Mucosa of gallbladder (tissue), 1 donor: ENCODE measurements at places on chromosomes 1 and 21.

DNA sequence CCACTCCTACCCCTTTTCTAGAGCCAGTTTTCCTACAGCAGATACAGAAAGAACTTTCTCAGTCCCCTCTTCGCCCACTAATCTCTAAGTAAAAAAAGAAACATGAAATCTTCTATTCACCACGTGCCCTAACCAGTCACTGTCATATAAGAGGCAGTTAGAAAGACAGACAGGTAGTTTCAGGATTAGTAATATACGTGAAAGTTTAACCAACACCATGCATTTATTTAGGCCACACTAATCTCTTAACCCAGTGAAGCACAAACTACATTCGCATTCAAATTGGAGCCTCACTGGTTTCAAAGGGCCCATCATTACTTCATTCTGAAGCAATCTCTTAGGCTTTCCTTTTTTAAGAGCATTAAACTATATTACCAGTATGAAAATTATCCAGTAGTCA, 10.1 kb downstream of the GPATCH2 start:
- no peak for DNase-seq

- DNase-seq = no peak
Observed at GRCh38 chr1:100791586-100791985, 72.0 kb downstream of the VCAM1 start.

- DNase-seq = no peak
Observed at GRCh38 chr1:160451119-160451858, 50.9 kb downstream of the VANGL2 start.

GRCh38 chr1:178490136-178490535, 6.6 kb downstream of the CLEC20A start:
- DNase-seq = no peak

GRCh38 chr1:2299131-2299627, 71.1 kb downstream of the SKI start:
- DNase-seq = no peak

GRCh38 chr1:165747632-165748447, 20.8 kb downstream of the TMCO1 start:
- DNase-seq = peak; percentile 59

DNA sequence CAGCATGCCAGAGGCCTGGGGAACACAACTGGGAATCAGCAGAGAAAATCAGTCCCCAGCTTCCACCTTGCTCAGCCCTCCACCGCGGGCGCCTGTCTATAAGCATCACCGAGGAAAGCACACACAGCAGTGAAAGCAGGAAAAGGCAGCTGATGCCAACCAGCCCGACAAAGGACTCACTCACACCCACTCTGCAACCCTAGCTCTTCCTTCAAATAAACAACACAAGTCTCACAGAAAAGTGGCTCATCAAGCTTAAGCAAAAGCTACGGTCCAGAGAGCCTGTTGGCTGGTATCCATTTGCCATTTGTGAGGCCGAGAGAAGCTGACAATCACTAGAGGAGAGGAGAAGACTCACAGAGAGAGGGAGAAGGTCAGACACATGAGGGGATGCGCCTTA, 27.1 kb downstream of the MRAP start:
- no peak for DNase-seq

DNA sequence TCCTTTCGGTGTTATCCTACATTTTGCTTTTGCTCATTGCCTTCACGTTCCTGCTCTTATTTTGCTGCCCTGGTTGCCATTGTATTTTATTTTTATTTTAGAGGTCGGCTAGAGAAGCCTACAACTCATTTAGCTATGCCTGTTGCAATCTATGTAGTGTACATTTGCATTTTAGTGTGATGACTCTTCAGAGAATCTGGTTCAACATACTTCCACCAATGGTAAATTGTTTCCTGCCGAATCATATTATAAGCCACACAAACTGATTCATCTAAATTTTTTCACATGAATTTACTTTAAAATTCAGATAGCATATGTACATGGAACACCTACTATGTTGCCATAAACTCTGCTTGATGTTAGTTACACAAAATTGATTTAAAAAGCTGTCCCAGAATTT, 1596.9 kb downstream of the PLA2G4A start:
- DNase-seq = no peak

- no peak for DNase-seq
Observed at GRCh38 chr1:35615440-35615839, 25.9 kb downstream of the PSMB2 start.

GRCh38 chr1:115620453-115620852, 21.3 kb upstream of the VANGL1 start:
- no peak for DNase-seq

DNA sequence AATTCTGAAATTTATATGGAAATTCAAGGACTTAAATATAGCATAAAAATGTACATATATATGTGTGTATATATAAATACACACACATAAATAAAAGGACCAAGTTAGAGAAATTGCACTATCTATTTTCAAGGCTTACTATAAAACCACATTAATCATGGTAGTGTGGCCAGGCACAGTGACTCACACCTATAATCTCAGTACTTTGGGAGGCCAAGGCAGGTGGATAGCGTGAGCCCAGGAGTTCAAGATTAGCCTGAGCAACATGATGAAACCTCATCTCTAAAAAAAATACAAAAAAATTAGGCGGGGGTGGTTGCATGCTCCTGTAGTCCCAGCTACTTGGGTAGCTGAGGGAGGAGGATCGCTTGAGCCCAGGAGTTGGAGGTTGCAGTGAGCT, 171.4 kb upstream of the GORAB start:
- DNase-seq = no peak

- DNase-seq = no peak
Observed at GRCh38 chr1:197955486-197956394, 38.6 kb downstream of the LHX9 start.

DNA sequence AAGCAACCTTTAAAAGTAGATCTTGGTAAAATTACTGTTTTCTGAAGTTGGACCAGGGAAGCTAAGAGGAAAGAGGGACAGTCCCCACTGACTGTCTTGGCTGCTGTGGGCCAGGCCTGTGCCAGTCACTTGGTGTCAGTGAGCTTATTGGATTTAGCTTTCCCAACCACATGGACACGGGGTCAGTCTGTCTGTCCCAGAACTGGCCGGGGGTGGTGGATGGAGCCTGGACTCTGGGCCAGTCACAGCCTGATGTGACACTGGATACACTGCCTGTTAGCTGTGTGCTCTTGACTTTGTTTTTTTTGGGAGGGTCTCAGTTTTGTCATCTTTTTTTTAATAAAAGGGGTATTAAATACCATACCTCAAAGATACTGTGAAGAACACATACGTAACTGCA, 96.7 kb downstream of the GALNT2 start:
- no peak for DNase-seq

- no peak for DNase-seq
Observed at GRCh38 chr1:161217831-161218230, 2.7 kb downstream of the FCER1G start.

GRCh38 chr21:24955275-24955961, 651.9 kb downstream of the MRPL39 start:
- no peak for DNase-seq

DNA sequence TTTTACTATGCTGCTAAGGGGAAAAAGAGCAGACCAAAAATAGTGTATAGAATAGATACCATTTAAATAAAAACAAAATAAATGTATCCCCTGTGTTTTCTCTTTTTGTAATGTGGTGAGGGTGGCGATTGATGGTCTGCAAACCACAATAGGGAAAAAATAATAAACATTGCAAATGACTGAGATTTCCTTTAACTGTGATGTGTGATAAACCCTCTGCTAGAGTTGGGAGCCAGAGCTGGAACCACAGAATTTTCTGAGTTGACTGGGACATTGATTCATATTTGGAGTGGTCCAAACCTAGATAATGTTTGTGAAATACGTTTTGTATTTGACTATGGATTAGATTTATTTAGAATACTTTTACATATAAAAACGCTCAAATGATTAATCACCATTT, 70.6 kb upstream of the PTGFR start:
- no peak for DNase-seq

DNA sequence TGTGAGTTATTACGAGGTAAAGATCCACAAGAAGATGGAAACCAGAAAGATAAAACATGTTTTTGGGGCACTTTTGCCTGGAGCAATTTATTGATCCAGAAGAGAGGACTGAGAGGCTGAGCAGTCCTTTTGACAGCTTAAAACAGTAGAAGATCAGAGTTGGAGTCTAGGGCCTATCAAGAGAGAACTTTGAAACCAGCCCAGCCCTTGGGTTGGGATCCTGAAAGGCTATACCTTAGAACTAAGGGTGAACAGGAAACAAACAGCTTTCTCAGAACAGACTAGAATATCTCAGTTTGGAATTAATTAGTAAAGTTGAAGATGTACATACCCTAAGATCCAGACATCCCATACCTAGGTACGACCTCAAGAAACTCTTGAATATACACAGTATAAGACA, 89.6 kb downstream of the ZZZ3 start:
- no peak for DNase-seq

GRCh38 chr1:193451001-193451400, 264.6 kb upstream of the B3GALT2 start:
- DNase-seq = no peak

- peak; percentile 52 for DNase-seq
Observed at GRCh38 chr1:230868736-230869385, 540 bp upstream of the C1orf198 start.
